ENCODE measurements at places on chromosomes 2 and 18.

DNA sequence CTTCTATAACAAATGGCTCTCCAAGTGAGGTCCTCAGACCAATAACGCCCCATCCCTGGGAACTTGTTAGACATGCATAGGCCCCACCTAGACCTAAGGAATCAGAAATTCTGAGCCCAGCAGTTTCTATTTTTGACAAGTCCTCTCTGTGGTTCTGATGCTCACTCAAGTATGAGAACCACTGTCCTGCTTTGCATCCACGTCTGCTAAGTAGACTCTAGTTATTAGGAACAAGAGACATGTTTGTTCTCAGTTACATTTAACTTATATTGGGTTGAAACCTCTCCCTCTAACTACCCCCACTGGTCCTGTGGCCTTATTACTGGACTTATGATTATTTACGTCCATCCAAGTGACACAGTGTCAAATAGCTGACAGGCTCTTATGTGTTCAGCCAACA, 70.3 kb downstream of the TMEM17 start:
- DNase-seq, result no peak

- no peak for DNase-seq
Measured at GRCh38 chr18:62745089-62745751, 29.9 kb downstream of the PHLPP1 start.

DNA sequence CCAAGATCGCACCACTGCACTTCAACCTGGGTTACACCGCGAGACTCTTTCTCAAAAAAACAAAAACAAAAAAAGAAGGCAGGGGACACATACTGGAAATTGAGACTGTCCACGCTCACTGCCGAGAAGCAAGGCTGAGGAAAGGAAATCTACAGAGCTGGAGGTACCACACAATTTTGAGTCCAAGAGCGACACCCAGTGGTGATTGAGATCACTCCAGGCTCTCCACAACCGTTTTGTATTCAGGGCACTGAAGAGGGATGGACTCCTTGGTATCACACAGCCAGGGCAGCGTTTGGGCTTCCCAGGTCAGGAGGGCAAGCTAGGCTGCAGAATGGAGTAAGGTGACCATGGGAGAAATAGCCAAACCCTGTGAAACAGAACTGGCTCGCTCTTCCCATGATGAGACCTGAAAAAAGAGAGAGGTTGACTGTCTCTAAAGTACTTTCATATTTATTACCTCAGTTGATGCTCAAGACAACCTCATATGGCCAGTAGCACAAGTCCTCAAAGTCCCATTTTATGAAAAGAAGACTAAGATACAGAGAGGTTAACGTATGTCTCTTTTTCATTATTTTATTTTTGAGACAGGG, 74.5 kb upstream of the YPEL5 start:
- DNase-seq, result peak; percentile 38

DNA sequence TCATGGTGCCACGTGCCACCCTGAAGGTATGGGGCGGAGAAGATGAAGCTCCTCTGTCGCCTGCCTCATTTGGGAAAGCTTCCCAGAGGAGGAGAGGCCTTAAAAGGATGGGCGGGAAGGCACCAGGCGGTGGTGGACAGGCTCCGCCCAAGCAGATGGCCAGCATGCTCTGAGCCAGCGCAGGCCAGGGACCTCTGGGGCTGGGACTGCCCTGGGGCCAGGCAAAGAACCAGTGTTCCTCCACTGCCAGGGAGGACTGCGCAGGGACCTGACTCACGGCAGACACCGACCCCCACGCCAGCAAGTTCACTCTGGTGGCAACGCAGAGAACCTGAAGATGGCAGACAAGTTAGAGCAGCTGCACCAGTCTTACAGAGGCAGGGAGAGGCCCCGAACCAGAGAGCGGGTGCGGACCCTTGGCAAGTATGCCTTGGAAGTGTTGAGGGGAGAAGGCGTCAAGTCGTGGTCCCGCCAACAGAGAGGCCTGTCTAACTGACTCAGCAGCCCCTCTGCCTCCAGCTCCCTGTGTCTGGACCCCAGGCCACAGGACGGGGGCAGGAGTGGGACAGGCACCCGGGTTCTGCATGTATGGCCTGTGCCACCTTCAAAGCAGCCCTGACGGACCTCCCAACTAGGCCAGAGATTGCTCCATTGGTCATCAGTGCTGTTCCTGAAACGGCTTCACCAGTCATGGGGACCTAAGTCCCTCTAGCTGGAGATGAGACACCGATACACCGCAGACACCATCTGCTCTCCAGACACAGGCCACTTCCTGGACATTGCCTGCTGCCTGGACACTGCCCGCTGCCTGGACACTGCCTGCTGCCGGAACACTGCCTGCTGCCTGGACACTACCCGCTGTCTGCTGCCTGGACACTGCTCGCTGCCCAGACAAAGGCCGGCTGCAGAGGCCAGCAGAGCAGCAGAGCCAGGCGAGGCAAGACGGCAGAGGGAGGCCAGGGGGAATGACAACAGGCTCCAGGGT, 124.7 kb downstream of the HDAC4 start:
- no peak for DNase-seq

DNA sequence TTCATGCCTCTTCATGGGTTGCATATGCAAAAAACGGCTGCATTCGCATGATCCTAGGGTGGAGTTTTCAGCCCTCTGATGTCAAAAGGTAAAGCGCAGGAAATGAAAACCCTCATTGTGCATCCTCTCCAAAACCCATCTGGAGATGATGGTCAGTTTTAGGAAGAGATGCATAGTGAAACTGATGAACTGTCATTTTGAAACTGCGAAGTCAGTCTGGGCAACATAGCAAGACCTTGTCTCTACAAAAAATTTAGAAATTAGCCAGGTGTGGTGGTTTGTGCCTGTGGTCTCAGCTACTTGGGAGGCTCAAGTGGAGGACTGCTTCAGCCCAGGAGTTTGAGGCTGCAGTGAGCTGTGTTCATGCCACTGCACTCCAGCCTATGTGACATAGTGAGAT, 2.5 kb upstream of the TTLL4 start:
- DNase-seq, result no peak

GRCh38 chr2:118689456-118689855, 158.0 kb downstream of the EN1 start:
- DNase-seq, result no peak

DNA sequence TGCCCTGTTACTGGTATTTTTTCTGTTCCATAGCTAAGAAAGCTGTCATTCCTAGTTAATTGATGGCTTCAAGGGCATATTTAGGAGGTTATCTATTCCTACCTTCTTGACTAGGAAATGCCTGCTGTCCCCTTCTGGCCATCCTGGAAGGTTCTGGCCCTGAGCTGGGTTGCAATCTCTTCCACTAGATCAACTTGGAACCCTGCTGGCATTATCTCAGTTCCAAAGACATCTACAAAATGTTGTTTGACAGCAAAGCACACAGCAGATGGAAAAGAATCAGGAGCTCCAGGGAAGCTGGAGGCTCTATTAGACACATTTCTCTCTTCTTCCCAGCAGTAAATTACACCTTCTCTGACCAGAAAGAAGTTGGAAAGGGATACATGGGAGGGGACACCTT, 192.1 kb downstream of the ARHGAP28 start:
- no peak for DNase-seq

DNA sequence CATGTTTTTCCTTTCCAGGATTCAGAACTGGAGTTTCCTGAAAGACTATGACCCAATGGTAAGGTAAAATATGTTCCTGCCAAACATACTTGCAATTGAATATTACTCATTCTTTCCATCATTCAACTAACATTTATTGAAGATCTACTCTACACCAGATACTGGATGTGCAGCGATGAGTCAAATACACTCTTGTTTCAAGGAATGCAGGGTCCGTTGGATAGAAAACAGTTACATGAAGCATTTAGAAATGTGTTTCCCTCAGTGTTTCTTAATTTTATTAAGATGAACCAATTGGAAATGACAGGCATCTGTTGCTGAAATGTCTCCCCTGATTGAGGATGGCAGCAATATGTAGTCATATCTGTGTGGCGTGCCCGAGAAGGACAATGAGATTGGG, 14.8 kb upstream of the SLC66A3 start:
- no peak for DNase-seq

DNA sequence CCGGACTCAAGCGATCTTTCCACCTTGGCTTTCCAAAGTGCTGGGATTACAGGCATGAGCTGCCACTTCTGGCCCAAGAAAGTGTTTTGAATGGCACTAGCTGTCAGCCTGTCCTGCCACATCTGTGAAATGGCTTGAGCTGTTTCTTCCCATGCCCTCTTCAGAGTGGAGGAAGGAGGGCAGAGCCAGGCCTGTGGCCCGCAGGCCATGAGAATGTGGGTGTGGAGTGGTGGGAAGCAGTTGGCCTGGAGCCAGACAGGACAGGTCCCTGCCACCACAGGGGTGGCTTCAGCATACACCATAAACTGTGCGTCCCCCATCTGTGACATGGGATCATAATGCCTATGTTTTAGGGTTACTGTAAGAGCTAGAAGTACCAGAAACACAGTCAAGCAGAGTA, 6.5 kb downstream of the SLC66A3 start:
- no peak for DNase-seq

DNA sequence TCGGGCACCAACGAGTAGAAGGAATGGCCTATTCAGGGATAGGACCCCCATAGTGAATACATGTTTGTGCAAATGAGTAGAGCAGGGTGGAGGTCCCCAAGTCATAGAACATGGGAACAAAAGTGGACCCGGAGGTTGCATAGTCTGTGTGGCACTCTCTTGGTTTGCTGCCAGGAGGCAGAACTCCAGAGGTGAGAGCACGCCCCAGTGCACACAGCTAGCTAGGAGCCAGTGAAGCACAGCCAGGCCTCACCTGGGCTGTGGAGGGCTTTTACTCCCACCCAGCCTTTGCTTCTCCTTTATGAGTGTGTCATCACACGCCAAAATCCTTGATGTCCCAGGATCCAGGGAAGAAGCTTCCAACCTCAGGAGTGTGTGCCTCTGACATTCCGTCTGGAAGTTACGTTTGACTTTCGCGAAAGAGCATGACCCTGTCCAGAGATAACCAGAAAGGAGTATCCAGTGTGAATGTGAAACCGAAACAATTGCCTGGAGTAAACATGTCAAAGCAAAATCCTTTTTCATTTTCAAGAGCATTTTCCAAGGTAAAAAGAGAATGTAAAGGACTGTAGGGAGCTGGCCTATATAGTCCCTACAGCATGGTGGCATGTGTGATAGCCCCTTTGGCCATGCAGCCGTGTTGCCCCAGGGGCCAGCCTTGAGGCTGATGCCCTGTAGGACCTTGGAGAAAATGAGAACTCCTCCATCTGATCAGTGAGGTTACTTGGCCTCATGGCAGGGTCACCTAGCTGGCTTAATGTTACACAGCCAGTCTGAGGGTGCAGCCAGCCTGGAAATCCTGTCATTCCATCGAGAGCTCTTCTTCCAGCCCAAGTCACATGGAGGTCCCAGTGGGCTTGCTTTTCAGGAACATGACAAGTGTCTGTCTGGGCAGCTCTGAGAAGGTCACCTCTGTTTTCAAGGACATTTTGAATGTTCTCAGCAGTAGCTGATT, 8.8 kb downstream of the TRIB2 start:
- no peak for DNase-seq

DNA sequence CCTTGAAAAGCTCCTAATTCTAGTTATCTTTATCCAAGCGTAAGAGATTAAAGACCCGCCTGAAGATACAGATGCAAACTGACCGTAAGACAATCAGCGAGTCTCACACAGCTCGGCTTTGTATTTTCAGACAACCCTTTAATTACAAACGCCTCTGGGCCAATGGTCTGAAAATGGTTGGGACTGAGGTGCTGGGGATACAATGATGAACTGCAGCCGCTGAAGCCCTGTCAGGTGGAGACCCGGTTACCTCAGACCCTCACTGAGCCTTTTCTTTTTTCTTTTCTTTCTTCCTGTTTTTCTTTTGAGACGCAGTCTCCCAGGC, 715 bp upstream of the CFAP36 start:
- DNase-seq, result no peak

DNA sequence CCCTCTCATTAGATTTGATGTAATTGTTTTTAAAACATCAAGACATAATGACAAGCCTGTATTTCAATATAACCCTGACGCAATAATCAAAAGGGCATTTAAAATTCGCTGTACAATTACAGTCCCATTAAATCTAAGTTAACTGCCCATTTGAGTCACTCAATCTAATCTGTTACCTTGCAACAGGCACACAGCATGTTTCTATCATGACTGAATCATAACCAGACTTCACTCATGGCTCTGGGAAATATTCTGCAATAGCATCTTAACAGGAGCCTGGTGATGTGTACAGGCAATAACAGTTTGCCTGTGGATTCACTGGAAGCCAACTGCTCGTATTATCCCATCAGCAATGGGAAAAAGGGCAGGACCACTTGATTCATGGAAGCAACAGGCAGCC, 142.3 kb upstream of the NCKAP5 start:
- no peak for DNase-seq

DNA sequence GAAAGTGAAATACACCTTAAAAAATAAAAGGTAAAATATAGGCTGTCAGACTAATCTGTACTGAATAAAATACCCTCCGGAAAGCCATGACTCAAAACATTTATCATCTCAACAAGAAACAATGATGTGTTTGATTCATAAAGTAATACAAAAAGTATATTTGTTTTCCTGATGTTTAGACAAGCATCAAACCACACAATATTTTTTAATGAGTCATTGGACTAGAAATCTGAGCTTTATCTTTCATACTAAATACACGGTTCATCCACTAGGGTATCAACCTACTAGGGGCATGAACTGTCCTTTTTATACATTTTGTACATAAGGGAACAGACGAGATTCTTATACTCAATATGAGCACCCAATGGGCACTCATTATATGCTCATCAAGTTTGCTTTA, 31.3 kb downstream of the CD226 start:
- no peak for DNase-seq

- DNase-seq, result no peak
Measured at GRCh38 chr2:50902365-50902764, 129.6 kb downstream of the NRXN1 start.

DNA sequence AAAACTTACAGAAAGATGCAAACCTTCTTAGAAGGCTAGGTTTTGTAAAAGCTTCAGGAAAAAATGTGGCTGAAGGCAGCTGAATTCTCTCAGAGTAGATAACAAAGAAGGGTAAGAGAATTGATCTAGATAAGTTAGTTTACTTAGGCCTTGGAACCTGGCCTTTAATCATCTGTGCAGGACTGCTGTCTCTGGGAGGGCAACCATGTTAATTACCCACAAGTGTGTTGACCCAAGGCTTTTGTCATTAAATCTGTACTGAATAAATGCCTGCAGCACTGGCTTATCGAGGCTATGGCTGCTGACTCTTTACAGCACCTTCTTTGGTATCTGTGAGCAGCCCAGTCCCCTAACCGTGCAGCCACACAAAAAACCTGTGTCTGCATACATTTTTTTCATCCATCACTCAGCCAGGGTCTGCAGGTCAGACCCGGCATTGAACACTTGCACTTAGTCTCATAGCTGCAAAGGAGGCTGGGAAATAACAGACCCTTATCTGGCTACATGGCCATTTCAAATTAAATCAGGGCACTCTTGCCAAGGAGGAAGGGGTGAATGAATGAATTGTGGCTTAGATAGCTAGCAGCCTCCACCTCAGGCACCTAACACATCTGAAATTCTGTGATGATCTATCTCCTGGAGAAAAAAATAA, 120.2 kb upstream of the MSH2 start:
- no peak for DNase-seq

Data from NCI-H2107 (cell line).